ENCODE measurements at places on chromosomes 6 and 20.

GRCh38 chr6:39848171-39848570 is 56.0 kb downstream of the DAAM2 start:
- no peak for DNase-seq

DNA sequence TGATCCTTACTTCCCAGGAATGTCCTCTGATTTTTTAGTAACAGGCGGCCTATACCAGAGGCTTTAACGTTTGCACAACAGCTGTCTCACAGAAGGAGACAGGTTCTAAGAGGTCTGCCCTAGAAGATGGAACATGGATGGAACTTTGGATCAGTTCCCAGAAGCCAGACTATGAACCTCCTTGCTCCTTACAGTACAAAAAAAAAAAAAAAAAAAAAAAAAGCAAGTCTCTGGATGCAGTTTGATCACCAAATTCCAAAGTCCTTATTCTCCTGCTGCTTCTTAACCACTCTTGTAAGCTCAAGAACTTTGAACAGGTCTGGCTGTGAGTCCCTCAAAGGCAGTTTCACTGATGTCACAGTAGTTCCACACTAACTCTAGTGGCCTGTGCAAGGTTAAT is 2.0 kb upstream of the TRMT11 start:
- DNase-seq = no peak

GRCh38 chr6:157227202-157228166 is 95.8 kb downstream of the TMEM242 start:
- DNase-seq = no peak

DNA sequence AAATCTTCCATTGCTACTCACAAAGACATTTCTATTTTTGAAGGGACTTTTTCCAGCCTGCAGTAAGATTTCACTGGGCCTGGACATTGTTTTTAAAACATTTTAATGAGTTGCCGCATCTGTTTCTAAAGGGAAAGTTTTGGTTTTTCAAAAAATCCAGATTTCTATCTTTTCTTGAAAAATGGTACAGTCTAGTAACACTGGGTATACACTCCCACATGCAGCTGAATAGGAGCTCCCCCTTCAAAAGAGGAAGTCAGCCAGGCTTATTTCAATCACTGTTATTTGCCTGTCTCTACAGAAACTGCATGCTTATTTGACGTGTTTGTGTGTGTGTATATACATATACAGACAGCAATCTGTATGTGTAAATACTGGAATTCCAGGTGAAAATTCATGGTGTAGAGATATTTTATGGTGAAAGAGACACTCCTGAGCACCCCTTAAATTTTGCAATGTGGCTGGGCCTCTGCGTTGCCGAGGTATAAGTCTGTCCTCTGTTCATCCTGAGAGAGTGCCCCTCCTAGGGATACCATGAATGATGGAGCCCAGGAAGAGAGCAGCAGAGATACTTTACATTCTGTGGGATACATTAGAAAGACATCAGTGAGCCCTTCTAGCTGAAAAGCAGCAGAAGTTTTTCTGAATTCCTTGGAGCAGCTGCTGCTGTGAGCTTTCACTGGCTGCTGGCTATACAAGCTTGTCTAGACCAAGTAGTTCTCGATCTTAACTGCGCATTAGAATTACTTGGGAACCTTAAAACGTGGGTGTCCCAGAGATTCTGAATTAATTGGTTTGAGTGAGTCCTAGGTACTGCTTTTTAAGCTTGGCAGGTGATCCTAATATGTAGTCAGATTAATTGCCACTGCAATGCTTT is 12.0 kb upstream of the ABRACL start:
- no peak for DNase-seq

Data from immature natural killer cell (primary cell).